ENCODE measurements at places on chromosomes 3 and 15. TPM values are rescaled to one million over a fixed set of nuclear protein-coding genes. Genes with fewer than 3 reads are reported as not detected.

DNA sequence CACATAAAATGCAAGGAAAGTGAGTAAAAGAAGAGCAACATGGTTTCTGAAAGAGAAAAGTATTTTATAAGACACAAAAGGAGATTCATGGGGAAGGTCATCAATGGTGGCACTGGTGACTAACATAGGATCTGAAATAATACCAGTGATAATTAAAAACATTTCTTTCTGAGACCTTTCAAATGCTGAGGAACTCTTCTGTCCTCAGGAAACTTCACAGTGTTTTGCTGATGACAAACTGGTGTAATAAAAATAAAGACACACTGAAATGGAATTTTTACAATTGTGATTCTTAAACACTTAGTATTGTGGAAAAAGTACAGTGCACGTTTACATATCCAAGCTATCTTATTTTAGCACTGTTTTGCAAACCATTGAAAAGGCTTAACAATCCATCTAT is 80.4 kb upstream of the ZBTB20 start:
- DNase-seq = peak; percentile 10

ENTPD3 gene
- total RNA-seq = not detected

GRCh38 chr15:98976500-98976899 is 31.1 kb downstream of the PGPEP1L start:
- DNase-seq = no peak

- DNase-seq = peak; percentile 53
These were observed 80.9 kb downstream of the DUT start for GRCh38 chr15:48411971-48412591.

DNA sequence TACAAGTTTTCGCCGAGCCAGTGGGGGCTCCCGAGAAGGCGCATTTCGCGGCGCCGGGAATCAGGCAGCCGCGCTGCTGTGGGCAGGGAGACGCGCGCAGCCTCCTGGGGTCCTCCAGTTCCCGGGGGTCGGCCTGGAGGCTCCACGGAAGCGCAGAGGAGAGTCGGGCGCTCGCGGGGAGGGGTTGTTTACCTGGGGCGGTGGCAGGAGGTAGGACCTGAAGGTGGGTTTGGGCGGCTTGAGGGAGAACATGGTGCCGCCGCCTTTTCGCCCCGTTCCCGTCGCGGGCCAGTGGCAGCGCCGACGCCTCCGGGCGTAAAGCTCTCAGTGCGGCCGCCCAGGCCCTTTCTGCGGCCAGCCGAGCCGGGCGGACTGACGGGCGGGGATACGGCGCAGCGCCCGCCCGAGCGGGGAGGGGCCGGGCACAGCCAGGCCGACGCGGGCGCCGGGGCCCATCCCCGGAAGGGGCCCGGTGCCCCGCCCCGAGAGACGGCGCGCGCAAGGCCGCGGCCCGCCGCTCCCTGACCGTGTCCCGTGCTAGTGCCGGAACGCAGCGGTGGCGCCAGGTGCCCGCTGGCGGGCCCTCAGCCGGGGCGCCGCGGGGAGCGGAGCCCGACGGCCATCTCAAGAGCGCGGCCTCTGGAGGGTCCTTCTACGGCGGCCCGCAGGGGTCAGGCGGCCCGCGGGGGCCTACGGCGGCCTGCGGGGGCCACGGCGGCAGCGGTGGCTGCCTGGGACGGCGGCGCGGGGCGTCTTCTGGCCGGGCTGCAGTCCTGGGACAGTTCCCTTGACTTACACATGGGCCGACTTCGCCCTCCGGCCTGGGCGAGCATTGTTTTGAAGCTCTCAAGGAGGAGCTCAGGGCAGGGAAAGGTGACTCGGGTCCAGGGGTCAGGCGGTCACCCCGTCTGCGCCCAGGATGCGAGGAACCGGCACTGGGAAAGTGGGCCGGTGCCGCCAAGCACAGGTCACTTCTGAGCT is at the start of gene MTMR10:
Gene MTMR10, minus strand, starts transcription at position 374 of the 981 bp plus-strand sequence. Its CDS starts 122 bp downstream, at position 252.
- peak; percentile 75 for DNase-seq

GRCh38 chr3:18786650-18787323 is 361.5 kb upstream of the KCNH8 start:
- no peak for DNase-seq

Measured in fibroblast of villous mesenchyme (primary cell).